ENCODE measurements at places on chromosomes 5 and 9.

DNA sequence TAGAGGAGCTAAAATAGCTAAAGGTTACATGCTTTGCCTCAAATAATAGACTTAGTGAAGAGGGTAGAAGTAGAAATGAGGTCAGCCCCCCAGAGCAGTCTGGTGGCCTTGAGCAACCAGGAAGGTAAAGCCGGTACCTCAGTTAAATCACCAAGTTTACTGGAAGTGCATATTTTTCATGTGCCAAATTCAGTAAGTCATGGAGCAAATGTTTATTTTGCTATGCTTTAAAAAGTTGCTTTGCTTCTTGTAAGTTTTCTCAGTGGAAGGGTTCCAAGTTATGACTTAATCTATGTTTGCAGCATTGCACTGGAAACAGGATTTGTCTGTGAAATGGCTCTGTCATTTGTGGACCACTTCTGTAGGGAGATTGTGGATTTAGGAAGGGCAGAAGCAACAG lies 256.7 kb downstream of the ARRDC3 start:
- DNase-seq, result peak; percentile 77

DNA sequence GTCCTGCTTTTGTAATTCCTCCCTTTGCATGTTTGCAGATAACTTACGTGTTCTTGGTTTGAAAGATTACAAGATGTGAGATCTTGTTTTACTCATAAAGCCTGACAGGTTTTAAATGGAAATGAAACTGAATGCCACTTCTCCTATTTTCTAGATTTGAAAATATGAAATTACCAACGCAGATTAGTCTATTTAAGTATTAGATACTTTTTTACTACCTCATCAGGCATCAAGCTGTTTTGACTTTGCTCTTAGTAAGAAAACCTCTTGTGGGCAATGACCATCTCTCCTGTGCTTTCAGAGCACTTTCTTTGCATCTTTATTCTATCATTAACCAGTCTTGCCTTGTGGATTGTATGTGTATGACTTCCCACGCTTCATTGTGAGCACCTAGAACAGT lies 3.5 kb downstream of the DMXL1 start:
- no peak for DNase-seq

- no peak for DNase-seq
Observed at GRCh38 chr5:158155067-158155466, 296.1 kb upstream of the CLINT1 start.

GRCh38 chr5:180334176-180334575 lies 19.0 kb downstream of the GFPT2 start:
- no peak for DNase-seq

- no peak for DNase-seq
Observed at GRCh38 chr5:68587171-68587570, 371.6 kb downstream of the PIK3R1 start.

DNA sequence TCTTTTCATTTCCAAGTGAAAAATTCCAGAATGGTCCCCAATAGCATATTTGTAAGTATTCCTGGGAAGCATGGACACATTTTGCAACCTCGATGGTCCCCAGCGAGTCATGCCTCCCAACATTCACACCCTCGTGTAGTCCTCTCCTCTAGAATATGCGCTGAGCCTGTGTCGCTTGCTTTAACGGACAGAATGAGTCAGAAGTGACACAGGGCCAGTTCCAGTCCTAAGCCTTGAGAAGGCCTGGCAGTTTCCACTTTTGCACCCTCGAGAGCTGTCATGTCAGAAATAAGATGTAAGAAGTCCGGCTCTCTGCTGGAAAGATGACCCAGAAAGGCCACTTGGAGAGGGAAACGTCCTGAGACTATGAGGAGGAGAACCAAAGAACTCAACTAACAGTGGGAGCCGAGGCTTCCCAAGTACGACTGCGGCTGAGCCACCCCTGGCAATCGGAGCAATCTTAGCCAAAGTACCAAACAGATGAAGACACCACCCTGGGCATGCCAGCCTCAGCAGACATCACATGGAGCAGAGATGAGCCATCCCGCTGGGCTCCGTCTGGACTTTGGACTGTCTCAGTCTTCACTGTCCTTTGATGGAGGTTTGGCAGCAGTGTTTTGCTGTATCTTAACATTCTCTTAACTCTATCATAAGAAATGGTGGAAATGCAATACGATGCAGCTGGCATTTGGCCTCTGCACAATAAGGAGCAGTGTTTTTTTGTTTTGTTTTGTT lies 42.6 kb upstream of the GFPT2 start:
- DNase-seq, result no peak

- DNase-seq, result no peak
Observed at GRCh38 chr5:66358741-66359140, 214.6 kb downstream of the SREK1 start.

DNA sequence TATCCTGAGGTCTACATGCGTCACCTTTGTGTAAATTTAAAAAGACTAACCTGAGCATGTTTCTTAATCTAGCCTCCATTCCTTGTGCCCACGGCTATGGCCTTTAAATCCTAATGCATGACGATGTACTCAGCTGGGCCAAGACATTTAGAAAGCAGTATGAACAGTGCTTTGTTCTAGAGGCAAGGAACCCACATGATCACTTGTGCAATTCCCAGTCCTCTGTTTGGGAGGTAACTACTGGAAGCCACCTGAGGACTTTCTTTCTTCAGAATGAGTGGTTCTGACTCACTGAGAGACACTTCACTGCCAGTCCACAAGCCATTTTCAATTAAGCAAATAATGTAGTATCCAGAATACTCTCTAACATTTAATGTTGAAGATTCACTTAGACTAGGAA lies 181.3 kb downstream of the RAB3C start:
- no peak for DNase-seq

- DNase-seq, result no peak
Observed at GRCh38 chr5:150505041-150505511, 2.9 kb upstream of the NDST1 start.

DNA sequence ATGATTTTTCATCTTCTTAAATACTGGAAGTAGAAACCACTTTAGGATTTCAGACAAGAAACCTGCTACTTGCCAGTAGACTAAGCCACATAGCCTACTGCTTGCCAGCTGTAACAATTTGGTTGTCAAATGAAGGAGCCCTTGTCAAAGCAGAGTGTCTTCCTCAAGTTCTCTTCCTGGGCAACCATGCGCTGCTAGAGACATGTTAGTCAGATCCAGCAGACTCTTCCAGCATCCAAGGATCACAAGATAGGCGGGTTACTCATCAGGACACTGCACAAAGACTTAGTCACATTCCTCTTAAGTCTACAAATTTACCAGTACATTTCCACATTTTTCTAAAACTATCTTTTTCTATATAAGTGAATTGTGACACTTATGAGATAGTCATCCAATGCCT lies 24.4 kb downstream of the SKIC3 start:
- DNase-seq, result no peak

- DNase-seq, result no peak
Observed at GRCh38 chr5:76532973-76533372, 90.2 kb downstream of the F2RL2 start.

DNA sequence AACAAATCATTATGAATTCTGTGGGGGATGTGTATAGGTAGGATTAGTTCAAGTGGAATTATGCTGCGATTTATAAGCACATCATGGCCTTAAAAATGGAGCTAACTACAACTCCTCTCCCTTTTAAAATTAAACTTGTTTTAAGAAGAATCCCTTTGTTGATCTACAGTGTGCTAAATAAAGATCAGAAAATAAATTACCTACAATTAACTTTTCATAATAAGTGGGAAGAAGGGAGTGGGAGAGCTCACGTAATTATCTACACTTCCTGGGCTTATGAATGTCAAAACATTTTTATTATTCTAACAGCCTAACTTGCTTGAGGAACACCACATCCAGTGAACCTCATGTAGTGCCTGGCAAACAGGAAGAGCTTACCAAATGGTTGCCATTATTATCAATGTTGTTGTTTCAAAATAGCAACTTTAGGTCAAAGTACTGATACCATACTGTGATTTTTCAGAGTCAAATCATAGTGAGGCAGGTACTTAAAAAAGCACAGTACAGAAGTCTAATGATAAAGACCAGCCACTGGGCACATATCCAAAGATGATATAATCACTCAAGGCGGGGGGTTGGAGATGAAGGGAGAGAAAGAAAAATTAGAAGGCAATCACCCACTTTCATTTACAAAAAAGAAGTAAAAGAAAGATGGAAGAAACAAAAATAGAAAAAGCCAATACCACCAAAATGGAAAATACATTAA lies 174.0 kb downstream of the RAPGEF6 start:
- no peak for DNase-seq

DNA sequence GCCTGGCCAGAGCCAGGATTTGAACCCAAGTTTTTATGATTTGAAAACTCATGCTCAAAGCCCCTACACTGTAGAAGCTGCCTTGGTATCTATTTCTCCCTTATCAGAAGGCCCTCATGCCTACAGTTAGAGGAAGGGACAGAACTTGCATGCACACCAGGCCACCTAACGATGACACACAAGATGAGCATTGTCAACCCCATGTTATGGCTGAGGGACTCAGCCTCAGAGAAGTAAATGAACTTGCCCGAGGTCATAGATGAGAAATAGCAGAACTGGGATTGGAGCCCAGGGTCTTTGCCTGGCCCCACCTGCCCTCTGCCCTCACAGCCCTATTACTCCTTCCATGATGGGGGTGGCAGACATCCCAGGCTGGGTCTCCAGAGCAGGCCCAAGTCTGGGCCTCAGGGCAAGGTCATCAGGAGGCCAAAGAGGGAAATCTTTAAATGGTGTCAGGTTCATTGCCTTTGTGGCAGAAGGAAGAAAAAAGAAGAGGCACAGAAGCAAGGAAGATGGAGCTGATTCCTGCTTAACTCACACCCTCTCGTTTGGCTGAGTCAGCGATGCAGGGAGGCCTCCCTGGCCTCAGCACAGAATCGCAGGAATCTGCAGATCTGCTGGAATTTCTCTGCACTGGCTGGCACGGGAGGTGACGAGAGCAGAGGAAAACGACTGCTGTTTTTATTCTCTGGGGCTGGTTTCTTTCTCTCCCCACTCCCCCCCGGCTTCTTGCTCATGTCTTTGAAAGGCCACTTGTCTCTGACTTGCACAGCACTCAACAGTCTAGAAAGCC lies 20.6 kb upstream of the CRB2 start:
- DNase-seq, result no peak

GRCh38 chr9:127180457-127181314 lies 58.3 kb upstream of the ANGPTL2 start:
- DNase-seq, result no peak

DNA sequence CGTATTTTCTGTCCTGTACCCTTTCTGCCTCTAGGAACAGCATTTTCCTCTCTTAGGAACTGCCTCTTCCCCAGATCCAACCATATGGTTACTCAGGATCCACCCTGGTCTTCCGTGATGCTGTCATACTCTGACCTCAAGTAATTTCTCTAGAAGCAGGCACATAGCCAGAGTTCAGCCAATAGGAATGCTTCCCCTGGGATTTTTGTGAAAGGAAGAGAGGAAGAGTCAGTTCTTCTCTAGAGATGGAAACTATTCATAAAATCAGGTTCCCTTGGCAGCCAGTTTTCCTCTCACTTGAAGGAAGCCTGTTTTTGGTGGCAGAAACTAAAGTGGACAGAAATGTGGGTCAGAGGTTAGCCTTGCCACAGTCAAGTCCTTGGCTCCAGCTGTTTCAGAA lies 400.1 kb upstream of the PCSK5 start:
- DNase-seq, result no peak

DNA sequence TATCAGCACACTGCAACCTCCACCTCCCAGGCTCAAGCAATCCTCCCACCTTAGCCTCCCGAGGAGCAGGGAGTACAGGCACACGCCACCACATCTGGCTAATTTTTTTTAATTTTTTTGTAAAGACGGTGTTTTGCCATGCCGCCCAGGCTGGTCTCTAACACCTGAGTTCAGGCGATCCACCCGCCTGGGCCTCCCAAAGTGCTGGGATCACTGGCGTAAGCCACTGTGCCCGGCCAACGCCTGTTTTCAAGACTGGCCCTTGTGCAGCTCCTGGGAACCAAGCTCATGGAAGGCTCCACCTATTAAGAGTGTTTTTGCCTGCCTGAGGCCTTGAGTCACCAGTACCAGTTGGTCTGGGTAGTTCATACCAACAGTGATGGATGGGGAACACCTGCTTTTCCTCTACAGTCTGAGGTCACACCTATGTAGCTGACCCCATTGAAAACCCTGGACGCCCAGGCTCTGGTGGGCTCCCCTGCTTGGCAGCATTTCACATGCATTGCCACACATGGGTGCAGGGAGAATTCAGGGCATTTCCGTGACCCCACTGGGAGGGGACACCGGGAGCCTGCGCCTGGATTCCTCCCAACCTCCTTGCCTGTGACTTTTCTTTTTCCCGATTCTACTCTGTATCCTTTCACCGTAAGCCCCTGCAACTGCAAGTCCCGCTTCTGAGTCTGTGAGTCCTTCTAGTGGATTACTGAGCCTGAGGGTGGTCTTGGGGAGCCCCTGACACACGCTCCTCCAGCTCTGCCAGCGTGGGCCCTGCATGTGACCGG lies 63.5 kb downstream of the ZNF354C start:
- no peak for DNase-seq

- DNase-seq, result no peak
Observed at GRCh38 chr5:94745786-94746730, 127.6 kb downstream of the SLF1 start.

GRCh38 chr5:13809921-13810320 lies 134.6 kb downstream of the DNAH5 start:
- no peak for DNase-seq

- DNase-seq, result no peak
Observed at GRCh38 chr5:133116601-133117000, 64.8 kb downstream of the HSPA4 start.

DNA sequence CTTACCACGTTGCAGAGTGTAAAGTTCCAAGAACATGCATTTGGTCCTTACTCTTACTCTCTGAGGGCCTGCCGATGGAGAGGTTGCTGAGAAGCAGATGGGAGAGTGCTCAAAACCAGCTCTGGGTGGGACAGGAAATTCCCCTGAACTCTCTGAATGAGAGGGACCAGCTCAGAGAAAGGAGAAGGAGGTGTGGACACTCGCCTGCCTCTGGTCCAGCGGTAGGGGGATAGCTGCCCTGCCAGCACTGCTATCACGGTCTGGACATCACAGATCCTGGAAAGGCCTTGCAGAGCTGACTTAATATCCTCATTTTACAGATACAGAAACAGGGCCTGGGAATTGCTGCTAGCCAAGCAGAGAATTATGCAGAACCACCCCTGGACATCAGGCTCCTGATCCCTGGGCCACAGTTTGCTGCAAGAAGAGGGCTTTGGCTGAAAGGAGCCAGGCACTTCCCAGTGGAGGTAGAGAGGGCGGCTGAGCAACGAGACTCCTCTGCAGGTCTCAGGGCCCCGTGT lies 4.9 kb downstream of the TRAF1 start:
- DNase-seq, result no peak

- DNase-seq, result no peak
Observed at GRCh38 chr9:101923451-101923850, 185.0 kb upstream of the GRIN3A start.

DNA sequence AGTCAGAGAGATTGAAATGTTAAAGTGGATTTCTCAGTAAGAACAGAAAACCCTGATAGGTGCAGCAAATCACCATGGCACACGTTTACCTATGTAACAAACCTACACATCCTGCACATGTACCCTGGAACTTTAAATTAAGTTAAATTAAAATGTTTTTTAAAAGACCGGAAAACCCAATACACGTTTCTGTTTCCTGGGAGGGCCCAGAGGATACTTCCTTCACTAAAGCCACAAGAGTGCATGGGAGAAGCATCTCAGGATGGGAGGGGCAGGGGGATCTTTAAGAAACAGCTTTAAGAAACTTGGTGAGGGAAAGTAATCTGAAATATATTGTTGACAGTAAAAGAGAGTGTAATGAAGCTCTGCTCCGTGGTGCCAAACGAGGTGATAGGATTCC lies 164.7 kb upstream of the PTGER4 start:
- no peak for DNase-seq
